Stomach (tissue), 19 donors: ENCODE measurements at places on chromosomes 7 and 10. TPM values are rescaled to one million over a fixed set of nuclear protein-coding genes. Genes with fewer than 3 reads are reported as not detected.
A peak's percentile ranks its signal among the peaks of the same experiment; 100 is the strongest.

DNA sequence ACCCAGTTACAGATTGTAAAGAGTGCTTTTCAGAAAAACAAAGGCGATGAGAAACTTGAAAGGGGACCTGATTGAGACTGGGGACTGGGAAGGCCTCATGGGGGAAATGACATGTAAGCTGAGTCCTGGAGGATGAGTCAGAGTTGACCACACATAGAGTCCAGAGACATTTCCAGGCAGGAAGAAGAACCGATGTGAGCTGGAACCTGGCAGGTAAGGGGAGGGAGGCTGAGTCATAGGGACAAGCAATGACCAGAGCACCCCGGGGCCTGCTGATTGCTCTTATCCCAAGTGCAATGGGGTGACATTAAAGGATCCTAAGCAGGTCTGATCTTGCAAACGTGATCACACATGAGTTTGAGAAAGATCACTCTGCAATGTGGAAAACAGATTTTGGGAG lies 11.7 kb downstream of the TLL2 start:
- no peaks in the 10 kb centered on the region for H3K27me3 ChIP-seq
- no peak overlapping the region for H3K4me3 ChIP-seq
- no peak for DNase-seq
- H3K36me3 ChIP-seq, result no peaks in the 10 kb centered on the region
- no peaks in the 10 kb centered on the region for H3K4me1 ChIP-seq
- no peak overlapping the region for H3K27ac ChIP-seq

DNA sequence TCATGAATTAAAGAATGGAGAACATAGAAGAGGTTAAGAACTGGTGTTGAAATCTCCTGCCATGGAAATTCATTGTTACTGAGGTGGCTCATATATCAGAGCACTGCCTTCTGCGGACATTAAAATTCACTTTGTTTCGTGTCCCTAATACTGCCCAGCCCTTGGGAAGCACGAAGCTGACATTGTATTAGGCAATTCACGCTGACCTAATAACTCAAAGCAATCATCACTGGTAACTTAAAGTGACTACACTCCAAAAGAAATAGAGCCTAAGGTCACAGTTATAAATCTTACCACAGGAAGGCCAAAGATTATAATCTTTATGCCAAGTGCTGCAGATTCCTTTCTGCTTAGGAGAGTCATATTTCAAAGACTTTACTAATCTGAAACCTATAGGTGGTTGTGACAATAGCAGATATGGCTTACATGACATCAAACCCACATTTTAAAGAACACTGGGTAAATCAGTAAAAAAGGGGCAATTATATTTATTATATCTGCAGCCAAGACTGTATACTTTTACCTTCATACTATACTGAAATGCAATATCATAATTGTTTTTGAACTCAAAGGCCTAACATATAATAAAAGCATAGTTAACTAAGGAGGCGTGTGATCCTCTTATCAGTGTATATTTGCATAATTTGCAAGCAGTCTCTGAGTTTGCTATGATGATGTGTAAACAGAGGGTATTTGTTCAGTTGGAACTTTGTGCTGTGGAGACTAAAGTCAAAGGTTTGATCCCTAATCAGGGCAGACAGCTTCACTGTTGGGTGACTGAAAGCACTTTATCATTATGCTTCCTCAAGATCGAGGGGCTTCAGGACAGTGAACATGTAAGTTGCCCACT lies 51.9 kb upstream of the CAPZA2 start:
- H3K4me3 ChIP-seq, result no peak overlapping the region
- H3K27ac ChIP-seq, result no peak overlapping the region
- no peak for DNase-seq
- no peaks in the 10 kb centered on the region for H3K27me3 ChIP-seq
- peaks cover 38% of the 10 kb centered on the region for H3K4me1 ChIP-seq
- H3K36me3 ChIP-seq, result no peaks in the 10 kb centered on the region

DNA sequence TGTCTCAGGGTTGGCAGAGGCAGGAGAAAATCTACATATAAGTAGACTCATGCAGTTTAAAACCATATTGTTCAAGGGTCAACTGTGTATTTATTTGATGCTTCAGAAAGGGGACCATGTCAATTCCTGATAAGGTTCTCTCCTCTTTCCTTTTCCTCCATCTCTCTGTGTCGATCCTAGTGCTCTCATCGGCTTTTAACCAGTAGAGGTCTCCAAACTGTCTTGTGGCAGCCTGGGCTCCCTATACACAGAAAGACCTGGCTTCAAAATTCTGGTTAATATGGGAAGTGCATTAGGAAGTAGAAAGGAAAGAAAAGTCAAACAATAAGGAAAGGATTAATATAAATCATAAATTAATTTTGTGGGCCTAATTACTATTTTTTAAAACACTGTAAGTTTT lies 304.4 kb upstream of the C7orf33 start:
- no peaks in the 10 kb centered on the region for H3K27me3 ChIP-seq
- no peak overlapping the region for H3K27ac ChIP-seq
- no peak for DNase-seq
- no peaks in the 10 kb centered on the region for H3K4me1 ChIP-seq

GRCh38 chr7:1709900-1710299 lies 39.8 kb downstream of the ELFN1 start:
- H3K27ac ChIP-seq, result no peak overlapping the region
- H3K4me3 ChIP-seq, result no peak overlapping the region
- H3K36me3 ChIP-seq, result no peaks in the 10 kb centered on the region
- DNase-seq, result no peak
- no peaks in the 10 kb centered on the region for H3K27me3 ChIP-seq
- H3K4me1 ChIP-seq, result peaks cover 9% of the 10 kb centered on the region

DNA sequence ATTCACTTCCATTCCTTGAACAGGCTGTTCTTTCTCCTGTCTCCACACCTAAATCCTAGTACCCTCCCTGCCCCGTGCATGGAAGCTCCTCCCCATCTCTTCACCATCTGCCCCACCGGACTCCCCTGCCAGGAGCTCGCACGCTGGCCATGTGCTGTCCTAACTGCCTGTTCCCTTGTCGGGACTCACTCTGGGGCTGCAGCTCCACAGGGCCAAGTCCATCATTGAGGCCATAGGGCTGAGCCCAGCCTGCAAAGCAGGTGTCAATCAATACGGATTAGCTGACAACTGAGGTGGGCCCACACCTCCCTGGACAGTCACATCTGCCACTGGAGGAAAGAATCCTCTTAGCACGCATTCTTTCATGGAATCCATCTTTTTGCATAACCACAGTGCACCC lies 41.4 kb upstream of the DMBT1 start:
- no peaks in the 10 kb centered on the region for H3K27me3 ChIP-seq
- H3K27ac ChIP-seq, result no peak overlapping the region
- DNase-seq, result no peak
- H3K4me3 ChIP-seq, result no peak overlapping the region
- peaks cover 37% of the 10 kb centered on the region for H3K36me3 ChIP-seq

- no peak overlapping the region for H3K27ac ChIP-seq
- no peaks in the 10 kb centered on the region for H3K27me3 ChIP-seq
- no peak for DNase-seq
These were observed 66.8 kb downstream of the MINDY4 start for GRCh38 chr7:30838008-30838407.

- no peak for DNase-seq
- H3K4me3 ChIP-seq, result no peak overlapping the region
- no peak overlapping the region for H3K27ac ChIP-seq
- H3K4me1 ChIP-seq, result no peaks in the 10 kb centered on the region
- H3K36me3 ChIP-seq, result no peaks in the 10 kb centered on the region
These were observed 920.9 kb downstream of the GRID1 start for GRCh38 chr10:85445702-85446101.

- H3K27ac ChIP-seq, result no peak overlapping the region
- H3K4me3 ChIP-seq, result no peak overlapping the region
- peaks cover 3% of the 10 kb centered on the region for H3K4me1 ChIP-seq
These were observed 41.0 kb downstream of the NRAP start for GRCh38 chr10:113622831-113623230.

GRCh38 chr7:97272237-97272975 lies 154.9 kb downstream of the SDHAF3 start:
- no peak overlapping the region for H3K27ac ChIP-seq
- no peak overlapping the region for H3K4me3 ChIP-seq
- no peaks in the 10 kb centered on the region for H3K36me3 ChIP-seq
- no peaks in the 10 kb centered on the region for H3K4me1 ChIP-seq

DNA sequence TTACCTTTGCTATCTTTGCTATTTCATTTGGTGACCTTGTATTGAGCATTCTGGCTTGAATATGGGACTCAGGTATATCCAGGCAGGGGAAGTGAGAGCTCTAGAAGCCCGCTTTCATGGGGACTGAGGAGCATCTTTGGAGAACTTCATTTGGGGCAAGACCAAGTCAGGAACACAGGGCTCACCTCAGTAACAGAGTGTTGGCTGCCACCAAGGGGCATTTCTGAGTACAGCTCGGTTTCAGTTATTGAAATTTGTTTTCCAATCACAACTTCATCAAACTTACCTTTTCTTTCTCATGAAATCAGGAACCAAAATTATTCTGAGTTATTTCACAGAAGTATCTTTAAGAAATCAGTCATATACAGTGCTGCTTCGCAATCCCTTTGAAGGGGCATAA lies 337.2 kb downstream of the C7orf25 start:
- no peaks in the 10 kb centered on the region for H3K27me3 ChIP-seq
- H3K36me3 ChIP-seq, result no peaks in the 10 kb centered on the region
- peak; percentile 21 for DNase-seq
- H3K4me3 ChIP-seq, result no peak overlapping the region
- H3K4me1 ChIP-seq, result peaks cover 19% of the 10 kb centered on the region

DNA sequence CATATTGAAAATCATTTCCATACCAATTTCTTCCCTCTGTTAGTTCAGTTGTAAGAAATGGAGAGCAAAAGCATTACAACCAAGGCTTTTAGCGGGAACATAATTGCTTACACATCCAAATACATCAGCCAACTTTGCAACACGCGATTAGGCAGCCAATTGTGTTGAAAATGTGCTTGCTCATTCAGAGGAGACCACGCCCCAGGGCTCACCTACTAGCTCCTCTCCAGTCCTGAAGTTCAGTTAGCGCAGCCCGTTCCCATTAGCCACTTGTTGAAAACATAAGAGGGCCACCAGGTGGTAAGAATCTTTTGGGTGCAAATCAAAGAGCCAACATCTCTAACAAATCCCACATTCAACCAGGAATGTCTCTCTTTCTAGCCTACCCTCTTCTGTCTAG lies 213.2 kb upstream of the MDFIC start:
- H3K27me3 ChIP-seq, result no peaks in the 10 kb centered on the region
- no peak for DNase-seq
- no peak overlapping the region for H3K27ac ChIP-seq
- no peaks in the 10 kb centered on the region for H3K36me3 ChIP-seq
- H3K4me3 ChIP-seq, result no peak overlapping the region
- H3K4me1 ChIP-seq, result no peaks in the 10 kb centered on the region

Gene SYT15
- 0.29 TPM for total RNA-seq

Gene AASS
- 25.1 TPM for total RNA-seq

Gene TMEM176B
- total RNA-seq, result 79.5 TPM

Gene GPR85
- not detected for total RNA-seq

Gene CACNB2
- total RNA-seq, result 37.7 TPM
